Activated T-cell treated with anti-CD3 and anti-CD28 coated beads, Interleukin-2, amount 50 U/mL, for 72 hours (primary cell): ENCODE measurements at places on chromosomes 7 and 10. TPM values are rescaled to one million over a fixed set of nuclear protein-coding genes. Genes with fewer than 3 reads are reported as not detected.

ITGA8 gene
- not detected for total RNA-seq

DRGX gene
- total RNA-seq, result not detected

BLNK gene
- total RNA-seq, result 0.69 TPM

ACSL5 gene
- total RNA-seq, result 54.5 TPM

- no peak for DNase-seq
Observed at GRCh38 chr7:148567524-148567923, 23.0 kb upstream of the C7orf33 start.

GRCh38 chr10:62081341-62082270, 180.1 kb downstream of the ARID5B start:
- no peak for DNase-seq

DNA sequence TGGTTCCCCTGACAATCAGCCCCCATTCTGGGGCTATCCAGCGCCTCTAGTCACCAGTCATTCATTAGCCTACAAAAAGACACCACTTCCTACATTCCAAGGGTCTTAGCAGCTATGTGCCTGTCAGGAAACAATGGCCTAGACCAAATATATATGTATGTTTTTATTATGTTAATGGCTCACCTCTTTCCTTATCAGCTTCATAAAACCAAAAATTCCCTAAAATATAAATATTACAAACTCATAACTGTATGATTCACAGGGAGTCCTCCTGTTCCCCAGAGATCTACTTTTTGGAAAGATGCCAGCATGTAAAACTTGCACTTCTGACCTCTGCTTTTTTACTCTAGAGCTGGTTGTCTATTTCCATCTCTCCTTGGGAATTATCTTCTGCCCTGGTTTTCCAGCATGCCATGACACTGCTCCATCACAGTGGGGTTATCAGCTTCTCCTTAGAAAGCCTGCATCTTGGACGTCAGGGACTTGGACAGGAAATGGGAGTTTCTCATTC, 79.2 kb downstream of the ABCA13 start:
- no peak for DNase-seq

DNA sequence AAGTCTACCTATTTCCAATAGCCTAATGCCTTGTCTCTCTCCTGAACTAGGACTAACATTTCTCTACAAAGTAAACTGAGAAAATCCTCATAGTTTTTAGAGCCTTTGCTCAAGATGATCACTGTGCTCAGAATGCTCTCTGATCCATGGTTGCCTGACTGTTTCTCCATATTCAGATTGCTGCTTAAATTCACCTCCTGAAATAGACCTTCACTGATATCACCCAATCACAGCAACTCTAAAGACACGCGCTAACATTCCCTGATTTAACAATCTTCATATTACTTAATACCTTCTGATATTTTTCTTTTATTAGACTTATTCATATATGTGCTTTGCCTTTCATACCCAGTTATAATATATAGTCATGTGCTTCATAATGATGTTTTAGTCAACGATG, 148.9 kb upstream of the SP4 start:
- no peak for DNase-seq

GRCh38 chr10:84659497-84660439, 331.4 kb downstream of the CCSER2 start:
- no peak for DNase-seq
